Upper lobe of left lung (tissue), 6 donors: ENCODE measurements at places on chromosomes 7 and 10. TPM values are rescaled to one million over a fixed set of nuclear protein-coding genes. Genes with fewer than 3 reads are reported as not detected.
A peak's percentile ranks its signal among the peaks of the same experiment; 100 is the strongest.

DNA sequence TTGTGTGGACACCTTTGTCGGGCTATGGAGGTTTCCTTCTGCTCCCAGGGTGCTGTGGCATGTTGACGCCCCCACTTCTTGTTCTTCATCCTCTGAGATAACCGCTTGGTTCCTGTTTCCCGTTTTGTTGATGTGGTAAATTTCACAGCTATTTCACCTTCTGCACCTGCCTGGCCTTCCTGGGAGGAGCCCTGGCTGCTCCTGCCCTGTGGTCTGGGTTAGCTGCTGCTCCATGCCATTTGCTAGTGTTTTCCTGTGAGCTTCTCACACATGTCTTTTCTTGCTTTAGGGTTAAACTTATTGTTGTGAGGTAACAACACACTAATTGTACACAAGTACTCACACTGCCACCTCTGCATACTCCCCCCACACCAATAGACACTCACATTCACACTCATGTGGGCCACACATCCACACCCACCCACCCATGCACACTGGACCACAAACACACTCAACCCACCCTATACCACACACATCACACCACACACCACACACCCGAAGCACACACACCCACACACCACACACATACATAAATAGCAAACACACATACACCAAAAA is 46.5 kb upstream of the MSMB start:
- no peak for DNase-seq

DNA sequence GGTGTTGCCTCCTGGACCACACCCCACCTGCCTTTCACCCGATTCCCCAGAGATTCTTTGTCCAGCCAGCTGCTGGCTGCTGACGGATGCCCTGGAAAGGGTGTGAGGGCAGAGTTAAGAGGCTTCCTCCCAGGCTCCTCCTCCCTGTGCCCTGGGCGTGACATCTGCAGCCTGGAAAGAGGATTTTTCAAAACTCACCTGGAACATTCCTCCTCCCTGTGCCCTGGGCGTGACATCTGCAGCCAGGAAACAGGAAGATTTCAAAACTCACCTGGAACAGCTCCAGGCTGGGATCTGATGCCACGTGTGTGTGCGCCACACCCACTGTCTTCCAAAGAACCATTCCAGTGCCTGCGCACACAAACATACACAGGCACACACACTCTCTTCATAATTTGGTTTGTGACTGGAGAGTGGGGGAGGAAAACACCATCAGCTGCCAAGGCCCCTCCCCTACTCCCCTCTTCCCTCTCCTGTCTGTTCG is 5.2 kb downstream of the MARVELD1 start:
- no peak for DNase-seq

DNA sequence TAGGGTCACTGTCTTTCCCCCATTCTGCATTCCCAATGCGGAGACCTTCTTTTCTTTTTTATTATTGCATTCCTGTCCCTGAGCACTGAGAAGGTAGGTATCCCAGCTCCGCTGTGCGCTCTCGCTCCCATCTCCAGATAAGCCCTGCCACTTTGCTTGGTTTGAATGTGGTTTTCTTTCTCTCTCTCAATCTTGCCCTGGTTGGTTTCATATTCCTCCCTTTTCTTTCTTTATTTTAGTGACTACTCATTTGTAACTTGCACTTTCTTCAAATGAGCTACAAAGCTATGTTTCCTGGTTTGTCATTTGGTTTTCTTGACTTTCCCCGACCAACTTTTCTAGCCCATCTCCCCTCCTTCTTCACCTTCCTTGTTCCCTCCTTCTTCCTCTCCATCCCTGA is 29.0 kb upstream of the HSPB1 start:
- DNase-seq, result no peak

DNA sequence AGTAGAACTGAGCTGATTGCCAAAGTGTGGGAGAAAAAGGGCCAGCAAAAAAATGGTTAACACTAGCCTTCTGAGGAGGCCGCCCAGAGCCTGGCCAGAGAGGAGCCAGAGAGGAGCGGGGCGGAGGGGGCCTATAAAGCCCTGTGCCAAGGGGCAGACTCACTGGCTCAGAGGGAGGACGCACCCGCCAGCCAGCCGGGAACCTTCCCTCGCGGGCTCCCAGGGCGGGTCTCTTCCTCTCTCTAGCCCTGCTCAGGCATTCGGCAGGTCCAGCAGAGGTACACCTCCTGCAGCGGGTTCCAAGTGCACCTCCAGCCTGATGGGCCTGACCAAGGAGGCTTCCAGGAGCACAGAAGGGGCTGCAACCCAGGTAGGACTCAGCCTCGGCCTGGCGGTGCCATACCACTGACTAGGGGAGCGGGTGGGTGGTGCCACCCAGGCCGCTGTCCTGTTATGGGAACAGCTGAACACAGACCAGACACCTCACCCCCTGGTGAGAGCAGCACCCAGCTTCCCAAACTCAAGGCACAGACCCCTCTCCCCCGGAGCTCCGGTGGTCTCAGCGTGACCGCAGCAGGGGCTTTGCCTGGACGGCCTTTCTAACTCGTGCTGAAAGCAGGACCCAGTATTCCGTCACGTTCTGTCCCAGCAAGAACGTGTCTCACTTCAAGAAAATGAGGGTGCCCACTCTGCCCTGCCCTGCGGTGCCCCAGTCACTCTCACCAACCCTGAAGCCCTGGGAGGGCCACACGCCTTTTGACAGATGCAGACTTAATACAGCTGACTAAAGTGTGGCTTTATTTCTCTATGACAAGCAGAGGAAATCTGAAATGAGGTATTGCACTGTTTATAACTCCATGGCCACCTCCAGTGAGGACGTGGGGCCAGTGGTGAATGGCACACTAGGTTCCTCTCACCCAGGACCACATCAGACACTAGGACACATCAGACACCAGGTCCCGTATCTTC is at the start of gene GPER1:
Gene GPER1, plus strand, starts transcription at position 162 of the 969 bp plus-strand sequence. CDS start 3,616 bp downstream, outside the sequence.
- peak; percentile 84 for DNase-seq

DNA sequence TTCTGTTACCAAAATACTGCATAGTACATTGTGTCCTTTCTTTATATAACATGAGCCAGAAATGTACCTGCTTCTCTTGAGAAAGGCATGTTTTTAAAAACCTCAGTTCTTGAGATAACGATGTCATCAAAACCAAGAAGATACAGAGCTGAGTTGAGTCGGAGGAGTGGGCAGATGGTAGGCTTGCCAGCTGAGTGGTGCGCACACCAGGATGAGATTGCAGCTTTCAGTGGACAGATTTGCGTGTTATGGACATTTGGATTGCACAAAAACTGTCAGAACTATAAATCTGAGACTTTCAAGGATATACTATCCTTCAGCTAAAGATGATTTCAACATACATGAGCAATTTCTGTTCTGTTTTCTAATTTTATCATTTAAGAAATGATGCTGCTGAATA is 25.0 kb downstream of the PRKAR2B start:
- no peak for DNase-seq

The GRM8 gene
- not detected for total RNA-seq

DNA sequence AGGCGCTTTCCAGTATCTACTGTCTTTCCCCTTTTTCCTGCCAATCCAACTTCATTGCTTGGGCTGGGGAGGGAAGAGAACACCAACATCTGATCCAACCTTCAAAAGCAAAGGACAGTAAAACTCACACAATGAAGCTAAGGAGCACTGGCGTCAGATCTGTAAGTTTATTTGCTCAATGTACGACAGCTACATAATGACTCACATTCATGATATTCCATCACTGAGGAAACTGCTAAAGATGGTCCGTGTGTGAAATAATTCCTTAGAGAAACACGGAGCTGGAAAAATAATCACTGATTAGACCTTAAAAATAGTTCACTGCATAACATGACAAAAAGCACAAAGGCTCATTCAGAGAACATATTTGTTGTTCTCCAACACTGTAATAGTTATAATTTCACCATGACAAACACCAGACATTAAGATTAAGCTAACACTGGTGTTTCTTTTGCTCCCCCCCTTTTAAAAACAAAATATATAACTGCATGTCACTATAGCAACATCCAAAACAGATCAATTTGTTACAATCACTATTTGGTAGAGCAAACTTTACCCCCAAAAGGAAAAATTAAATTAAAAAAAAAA is 24.3 kb downstream of the HSPB1 start:
- no peak for DNase-seq

DNA sequence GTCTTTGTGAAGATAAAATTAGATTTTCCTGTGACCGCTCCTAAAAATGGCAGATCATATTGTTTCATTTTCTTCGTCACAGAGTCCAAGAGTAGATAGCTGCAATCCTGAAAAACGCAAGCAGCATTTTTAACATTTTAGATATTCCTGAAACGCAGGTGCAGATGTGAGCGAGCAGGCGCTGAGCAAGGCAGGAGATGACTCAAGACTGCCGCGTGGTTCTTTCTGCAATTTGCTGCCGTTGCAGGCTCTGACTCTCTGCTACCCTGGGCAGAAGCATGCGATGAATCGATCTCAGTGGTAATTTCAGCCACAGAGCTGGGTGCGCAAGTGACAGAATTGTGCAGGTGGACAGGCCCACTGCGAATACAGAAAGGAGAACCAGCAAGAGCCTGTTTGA is 331.9 kb downstream of the ACTR3B start:
- DNase-seq, result no peak

The SLC29A3 gene
- total RNA-seq, result 9.0 TPM

- DNase-seq, result no peak
These were observed 5.2 kb upstream of the ZAN start for GRCh38 chr7:100728196-100728595.

DNA sequence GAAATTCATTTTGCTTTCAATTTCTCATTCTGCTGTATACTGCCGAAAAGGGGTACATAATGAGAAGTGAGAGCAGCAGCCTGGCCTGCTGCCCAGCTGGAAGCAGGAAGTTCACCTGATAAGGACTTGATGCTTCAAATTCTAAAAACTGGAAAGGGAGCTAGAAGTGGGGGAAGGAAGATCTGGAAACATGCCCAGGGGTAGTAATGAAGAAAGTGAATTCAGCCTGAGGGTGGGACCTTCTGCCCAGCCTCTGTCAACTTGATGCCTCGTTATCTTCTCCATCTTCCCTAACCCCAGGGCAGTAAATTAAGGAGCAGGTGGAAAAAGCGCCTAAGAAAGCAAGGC is 69.4 kb downstream of the ARMH3 start:
- DNase-seq, result no peak

DNA sequence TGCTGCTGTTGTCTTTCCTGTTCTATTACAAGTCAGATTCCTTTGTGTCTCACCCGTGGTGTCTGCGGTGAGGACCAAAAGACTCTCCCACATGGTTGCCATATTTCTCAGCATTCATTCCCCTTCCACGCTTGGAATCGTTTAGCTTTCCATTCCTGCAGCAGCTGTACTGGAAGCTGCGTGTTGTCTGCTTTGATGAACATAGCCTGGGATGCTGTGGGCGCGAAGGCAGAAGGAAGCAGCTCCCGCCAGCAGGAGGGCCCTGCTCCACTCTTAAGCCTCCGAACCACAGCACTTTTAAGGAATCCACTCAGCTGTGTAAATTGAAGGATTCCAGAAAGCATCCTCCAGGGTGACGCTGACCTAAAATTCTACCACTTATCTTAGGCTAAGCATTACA is 303.6 kb upstream of the PITRM1 start:
- DNase-seq, result no peak

GRCh38 chr7:103577059-103577458 is 131.1 kb upstream of the SLC26A5 start:
- DNase-seq, result no peak

The IGFBP3 gene
- total RNA-seq, result 107 TPM

DNA sequence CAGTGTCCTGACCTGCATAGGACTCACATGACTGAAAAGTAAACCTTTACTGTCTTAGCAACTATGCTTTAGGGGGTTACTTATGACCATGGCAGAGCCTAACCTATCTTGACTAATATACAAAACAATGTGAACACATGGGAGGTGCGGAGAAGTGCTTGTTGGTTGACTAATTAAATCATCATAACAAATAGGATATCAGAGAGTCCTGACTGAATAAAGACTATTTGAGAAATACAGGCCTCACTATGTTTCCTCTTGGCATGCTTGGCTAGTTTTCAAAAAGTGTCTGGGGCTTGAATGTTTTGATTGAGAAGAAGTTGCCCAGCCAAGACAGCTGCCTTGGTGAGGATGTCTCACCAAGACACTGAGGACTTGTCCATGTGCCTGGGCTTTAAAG is 104.4 kb upstream of the PHYHIPL start:
- DNase-seq, result no peak

DNA sequence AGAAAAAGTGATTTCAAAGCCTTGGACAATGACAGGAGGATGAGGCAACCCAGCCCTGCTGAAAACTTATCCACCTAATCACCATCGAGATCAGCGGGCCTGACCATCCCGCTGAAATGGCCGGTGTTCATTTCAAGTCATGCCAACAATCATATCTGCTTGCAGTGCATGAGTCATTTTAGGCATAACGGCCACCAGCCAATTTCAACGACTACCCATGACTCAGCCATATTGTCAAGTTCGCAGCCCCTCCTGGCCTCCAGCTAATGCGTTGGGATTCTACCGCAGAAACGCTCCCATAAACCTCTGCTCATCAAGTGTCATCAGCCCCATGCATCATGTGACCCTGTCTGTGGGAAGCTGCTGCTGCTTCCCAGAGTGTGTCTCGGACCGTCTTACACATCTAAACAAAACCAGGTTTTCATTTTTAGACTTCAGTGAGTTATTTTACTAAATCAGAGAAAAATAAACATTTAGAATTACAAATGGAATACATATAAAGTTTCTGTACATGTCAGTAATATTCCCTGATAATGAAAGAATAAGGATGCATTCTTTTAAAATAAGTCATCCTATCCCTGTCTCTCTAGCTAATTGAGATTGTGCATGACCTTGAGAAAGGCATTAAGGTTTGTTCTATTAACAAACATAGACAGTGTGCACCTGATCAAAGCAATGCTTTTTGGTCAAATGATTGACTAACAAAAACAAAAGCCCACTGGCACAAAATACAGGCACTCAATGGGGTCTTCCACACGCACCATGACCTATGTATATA is 188.9 kb downstream of the ADAM12 start:
- DNase-seq, result no peak

GRCh38 chr7:18306696-18307095 is 188.9 kb upstream of the HDAC9 start:
- DNase-seq, result no peak

The MLXIPL gene
- 16.7 TPM for total RNA-seq

- peak; percentile 88 for DNase-seq
These were observed 2.0 kb upstream of the TNRC18 start for GRCh38 chr7:5425507-5426225.

DNA sequence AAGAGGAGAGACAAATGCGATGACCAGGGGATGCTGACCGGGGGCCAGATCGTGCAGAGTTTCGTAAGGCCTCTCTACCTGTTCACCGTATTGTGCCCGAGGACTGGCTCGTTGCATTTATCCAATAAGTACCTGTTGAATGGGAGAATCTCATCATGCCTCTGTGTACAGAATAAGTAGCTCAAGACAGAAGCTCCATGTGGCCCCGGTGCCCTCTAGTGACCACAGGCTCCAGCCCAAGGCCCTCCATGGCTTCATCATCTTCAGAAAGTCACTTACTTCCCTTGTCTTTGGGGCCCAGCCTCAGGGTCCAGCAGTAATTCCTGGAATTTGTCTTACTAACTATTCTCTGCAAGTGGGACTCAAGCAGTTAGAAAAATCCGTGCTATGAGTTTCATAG is 151.0 kb downstream of the CHN2 start:
- DNase-seq, result no peak
